ENCODE measurements at places on chromosomes 12 and 14.

DNA sequence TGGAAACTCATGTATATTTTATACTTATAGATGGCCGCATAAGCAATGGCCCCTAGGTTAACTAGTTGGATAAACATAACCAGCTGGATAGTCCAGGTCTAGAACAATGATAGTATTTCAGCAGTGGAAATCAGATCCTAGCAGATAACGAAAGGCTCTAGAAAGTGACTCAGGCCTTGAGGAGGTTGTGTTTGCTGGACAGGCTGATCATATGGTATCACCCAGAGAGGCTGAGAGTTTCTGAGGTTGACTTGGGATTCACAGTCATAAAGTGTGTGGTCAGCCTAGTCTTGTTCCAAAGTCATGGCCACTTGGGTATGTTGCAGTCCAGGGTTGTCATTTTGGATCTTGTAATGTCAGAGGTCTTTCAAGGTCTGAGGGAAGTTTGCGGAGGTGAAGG lies 16.8 kb downstream of the FLVCR2 start:
- no peak for DNase-seq

- no peak for DNase-seq
Measured at GRCh38 chr12:1502379-1502720, 92.0 kb downstream of the FBXL14 start.

GRCh38 chr14:32938719-32939253 lies at the start of gene NPAS3:
Gene NPAS3, plus strand, starts transcription at chr14:32938879.
- no peak for DNase-seq

DNA sequence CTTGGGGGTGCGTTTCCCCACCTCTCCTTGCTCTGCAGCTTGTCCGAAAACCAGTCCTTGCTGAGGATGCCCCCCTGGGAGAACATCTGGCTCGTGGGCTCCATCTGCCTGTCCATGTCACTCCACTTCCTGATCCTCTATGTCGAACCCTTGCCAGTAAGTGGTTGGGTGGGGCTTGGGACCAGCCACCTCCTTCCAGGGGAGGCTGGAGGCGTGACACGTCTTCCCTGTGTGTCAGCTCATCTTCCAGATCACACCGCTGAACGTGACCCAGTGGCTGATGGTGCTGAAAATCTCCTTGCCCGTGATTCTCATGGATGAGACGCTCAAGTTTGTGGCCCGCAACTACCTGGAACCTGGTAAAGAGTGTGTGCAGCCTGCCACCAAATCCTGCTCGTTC lies 57.5 kb downstream of the ANAPC7 start:
- DNase-seq = no peak

DNA sequence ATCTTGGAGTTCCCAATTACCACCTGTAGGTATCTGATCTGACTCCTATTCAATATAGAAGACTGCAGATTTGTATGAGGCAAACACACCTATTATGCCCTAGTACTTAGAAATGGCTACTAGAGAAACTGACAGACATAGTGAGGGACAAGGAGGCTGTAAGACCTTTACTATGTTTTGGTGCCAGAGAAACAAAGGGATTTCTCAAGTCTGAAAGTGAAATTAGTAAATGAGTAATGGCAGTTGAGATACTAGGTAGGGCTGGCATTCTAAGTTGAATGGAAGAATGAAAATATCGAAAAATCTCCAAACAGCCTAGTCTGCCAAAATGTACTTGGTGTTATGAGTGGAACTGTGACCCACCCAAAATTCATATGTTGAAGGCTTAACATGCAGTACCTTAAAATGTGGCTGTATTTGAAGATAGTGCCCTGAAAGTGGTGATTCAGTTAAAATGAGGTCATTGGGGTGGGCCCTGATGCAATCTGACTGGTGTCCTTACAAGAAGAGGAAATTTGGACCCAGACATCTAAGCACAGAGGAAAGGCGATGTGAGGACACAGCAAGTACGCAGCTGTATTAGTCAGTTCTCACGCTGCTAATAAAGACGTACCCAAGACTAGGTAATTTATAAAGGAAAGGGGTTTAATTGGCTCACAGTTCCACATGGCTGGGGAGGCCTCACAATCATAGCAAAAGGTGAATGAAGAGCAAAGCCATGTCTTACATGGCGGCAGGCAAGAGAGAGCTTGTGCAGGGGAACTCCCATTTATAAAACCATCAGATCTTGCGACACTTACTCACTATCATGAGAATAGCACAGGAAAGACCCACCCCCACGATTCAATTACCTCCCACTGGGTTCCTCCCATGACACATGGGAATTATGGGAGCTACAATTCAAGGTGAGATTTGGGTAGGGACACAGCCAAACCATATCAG lies 127.0 kb downstream of the APAF1 start:
- DNase-seq = no peak

GRCh38 chr14:91299121-91300115 lies 54.9 kb upstream of the GPR68 start:
- DNase-seq = no peak

Measured in progenitor cell of endocrine pancreas (in vitro differentiated cells).